ENCODE measurements at places on chromosomes 3 and 15.

DNA sequence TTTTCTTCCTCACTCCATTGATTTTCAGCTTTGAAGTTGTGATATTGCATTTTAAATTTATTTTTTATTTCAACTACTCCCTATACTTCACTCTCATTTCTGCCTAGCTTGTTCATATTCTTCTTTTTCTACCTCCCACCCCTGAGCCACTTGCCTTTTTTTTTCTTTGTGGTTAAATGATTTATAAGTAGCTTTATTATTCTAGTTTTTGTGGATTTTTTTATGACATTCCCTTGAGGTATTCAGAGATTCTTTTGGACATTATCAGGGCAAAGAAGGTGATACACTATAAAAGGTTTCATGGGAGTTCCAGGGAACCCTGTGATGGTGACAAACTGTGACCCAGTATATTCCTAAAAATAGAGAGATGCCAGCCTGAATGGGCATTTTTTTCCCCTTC lies 3.3 kb downstream of the C15orf61 start:
- no peak for DNase-seq

- DNase-seq = no peak
Measured at GRCh38 chr3:108130236-108130635, 39.4 kb upstream of the CD47 start.

DNA sequence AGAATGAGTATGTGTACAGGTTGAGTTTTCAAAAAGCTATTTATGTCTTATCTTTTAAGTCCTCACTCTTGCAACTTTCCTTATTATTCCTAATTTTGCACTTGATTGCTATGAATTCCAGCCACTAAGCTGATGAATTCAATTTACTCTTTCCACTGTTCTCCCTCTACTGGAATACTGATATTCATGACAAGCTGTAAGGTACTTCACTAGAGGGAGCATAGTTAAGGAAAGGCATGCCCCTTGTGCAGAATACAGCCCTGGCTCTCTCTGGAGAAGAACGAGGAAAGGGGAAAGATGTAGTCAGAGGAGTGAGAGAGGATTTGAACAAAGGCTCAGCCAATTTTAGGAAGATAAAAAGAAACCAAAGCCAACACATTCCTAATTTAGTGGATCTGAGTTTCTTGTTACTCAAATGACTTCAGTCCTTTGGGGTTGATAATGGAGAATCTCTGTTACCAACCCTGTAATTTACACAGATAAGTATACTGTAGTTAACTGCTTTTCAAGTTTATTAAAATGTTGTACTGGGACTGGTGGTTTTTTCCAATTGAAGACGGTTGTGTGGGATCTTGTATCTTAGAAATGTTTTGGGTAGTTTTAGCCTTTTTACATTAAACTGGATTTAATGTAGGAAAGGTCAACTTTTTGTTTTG lies 4.0 kb downstream of the SCAANT1 start:
- DNase-seq = no peak

- DNase-seq = no peak
Measured at GRCh38 chr3:50241713-50242380, 5.8 kb downstream of the GNAI2 start.

- DNase-seq = no peak
Measured at GRCh38 chr15:91393186-91393585, 293.1 kb downstream of the SV2B start.

DNA sequence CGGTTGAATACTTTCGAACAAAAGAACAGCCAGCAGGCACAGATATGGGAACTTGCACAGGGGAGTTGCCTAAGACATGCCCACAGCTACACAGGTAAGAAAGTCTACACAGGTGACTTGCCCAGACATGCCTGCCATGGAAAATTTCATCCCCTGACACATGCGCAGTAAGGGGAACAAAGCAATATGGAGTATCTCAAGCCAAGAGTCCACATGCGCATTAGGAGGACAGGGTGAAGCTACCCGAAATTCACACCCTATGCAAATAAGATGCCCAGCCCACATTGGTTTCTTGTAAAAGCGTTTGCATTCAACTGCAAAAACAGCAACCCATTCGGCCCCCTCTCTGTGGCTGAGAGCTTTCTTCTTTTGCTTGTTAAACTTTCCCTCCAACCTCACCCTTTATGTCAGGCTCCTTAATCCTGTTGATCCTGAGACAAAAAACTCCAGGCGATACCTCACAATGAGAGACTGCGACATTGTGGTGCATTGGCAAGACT lies 49.3 kb upstream of the TRPM1 start:
- no peak for DNase-seq

GRCh38 chr3:12486001-12486400 lies 1.7 kb downstream of the TSEN2 start:
- DNase-seq = no peak

- no peak for DNase-seq
Measured at GRCh38 chr15:81924729-81925128, 121.1 kb downstream of the MEX3B start.

Data from HS-5 (cell line).